ENCODE measurements at places on chromosomes 6 and 20.

GRCh38 chr6:40331545-40331944 lies 255.6 kb downstream of the LRFN2 start:
- H3K4me3 ChIP-seq, result no peak overlapping the region
- no peak for DNase-seq
- H3K27me3 ChIP-seq, result peaks cover 48% of the 10 kb centered on the region
- H3K36me3 ChIP-seq, result no peaks in the 10 kb centered on the region

DNA sequence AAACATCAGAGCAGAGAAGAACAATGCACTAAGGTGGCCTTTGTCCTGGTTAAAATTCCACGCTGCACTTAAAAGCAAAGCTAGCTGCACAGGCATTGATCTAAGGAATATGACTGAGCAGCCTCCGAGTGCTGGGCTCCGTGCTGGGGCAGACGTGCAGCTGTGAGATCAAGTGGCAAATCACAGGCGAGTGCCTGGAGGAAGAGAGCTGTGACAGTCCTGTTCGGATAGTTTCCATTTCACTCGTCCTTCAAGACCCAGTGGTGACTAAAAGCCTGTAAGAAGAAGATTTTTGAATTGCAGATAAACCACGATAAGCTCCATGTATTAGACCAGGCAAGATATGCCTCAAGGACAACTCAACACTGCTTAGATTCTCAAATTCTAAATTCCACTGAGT lies 247.9 kb downstream of the ANKRD60 start:
- no peaks in the 10 kb centered on the region for H3K4me1 ChIP-seq
- no peak for DNase-seq
- peaks cover 3% of the 10 kb centered on the region for H3K36me3 ChIP-seq
- peaks cover 30% of the 10 kb centered on the region for H3K27me3 ChIP-seq
- peak overlapping the region; percentile 39 for H3K27ac ChIP-seq

GRCh38 chr6:99426451-99426757 lies 1.3 kb upstream of the PNISR start:
- H3K27me3 ChIP-seq, result no peaks in the 10 kb centered on the region
- H3K27ac ChIP-seq, result peak overlapping the region; percentile 98
- peaks cover 37% of the 10 kb centered on the region for H3K4me1 ChIP-seq
- no peak for DNase-seq

DNA sequence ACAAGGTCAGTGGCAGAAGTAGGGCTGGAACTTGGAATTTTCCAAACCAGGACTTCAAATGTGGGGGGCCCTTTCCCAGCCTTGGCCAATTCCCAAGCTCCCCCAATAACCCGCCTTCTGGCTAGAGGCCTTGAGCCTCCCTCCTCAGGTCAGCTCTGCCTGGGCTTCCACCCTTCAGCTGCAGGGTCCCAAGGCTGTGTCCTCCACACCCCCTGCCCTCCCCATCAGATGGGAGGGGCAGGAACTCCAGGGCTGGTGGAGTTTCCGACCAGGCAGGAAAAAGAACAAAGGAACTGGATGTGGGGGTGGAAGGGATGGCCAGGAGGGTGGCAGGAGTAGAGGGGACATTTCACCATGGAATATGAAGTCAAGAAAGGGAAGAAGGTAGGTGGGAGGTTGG lies at the start of gene CCM2L:
Gene CCM2L (plus strand): TSS at position 338 of the 400 bp plus-strand sequence. CDS start 17 bp downstream, at position 355.
- no peak for DNase-seq
- no peak within 1 kb of the TSS for H3K27ac ChIP-seq
- H3K4me1 ChIP-seq, result peaks cover 4% of the 10 kb centered on the region
- H3K4me3 ChIP-seq, result no peak within 1 kb of the TSS
- no peaks in the 10 kb centered on the region for H3K36me3 ChIP-seq

DNA sequence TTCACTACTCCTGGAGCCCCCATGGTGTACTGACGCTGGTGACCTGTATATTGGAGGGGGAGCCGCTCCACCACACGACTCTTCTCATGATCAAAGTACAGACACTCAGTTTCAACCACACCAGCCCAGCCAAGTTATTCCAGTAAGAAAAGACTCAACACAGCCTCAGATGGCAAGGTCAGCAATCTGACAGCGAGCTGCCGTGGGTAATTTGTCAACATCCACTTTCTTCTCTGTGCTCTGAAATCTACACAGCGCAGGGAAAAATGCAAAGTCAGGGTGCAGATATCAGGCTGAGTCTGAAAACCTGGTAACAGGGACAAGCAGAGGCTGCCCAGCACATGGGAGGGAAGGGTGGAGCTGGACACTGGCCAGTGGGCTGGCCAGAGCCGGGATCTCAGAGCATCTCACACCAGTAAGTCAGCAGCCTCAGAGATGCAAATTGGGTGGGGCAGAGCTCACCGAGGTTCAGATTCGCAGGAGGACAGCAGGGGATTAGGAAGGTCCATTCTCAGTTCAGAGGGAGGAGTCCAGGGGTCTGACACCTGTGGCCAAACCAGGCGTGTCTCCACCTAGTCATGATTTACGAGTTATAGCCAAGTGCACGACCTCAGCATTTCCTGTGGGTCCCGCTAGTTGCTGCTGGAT lies 44.5 kb upstream of the RPS6KA2 start:
- H3K36me3 ChIP-seq, result peaks cover 6% of the 10 kb centered on the region
- no peak overlapping the region for H3K4me3 ChIP-seq
- H3K4me1 ChIP-seq, result peaks cover 10% of the 10 kb centered on the region
- peaks cover 34% of the 10 kb centered on the region for H3K27me3 ChIP-seq

GRCh38 chr6:10210052-10210451 lies 204.8 kb downstream of the TFAP2A start:
- H3K4me1 ChIP-seq, result no peaks in the 10 kb centered on the region
- DNase-seq, result no peak
- no peaks in the 10 kb centered on the region for H3K27me3 ChIP-seq
- H3K36me3 ChIP-seq, result no peaks in the 10 kb centered on the region

GRCh38 chr6:113208726-113209125 lies 648.4 kb upstream of the MARCKS start:
- H3K4me1 ChIP-seq, result no peaks in the 10 kb centered on the region
- no peak for DNase-seq
- no peaks in the 10 kb centered on the region for H3K27me3 ChIP-seq
- H3K36me3 ChIP-seq, result no peaks in the 10 kb centered on the region

- H3K4me1 ChIP-seq, result no peaks in the 10 kb centered on the region
- no peaks in the 10 kb centered on the region for H3K36me3 ChIP-seq
- DNase-seq, result no peak
- no peak overlapping the region for H3K4me3 ChIP-seq
Measured at GRCh38 chr20:62840244-62841197, 21.1 kb downstream of the TCFL5 start.

- H3K36me3 ChIP-seq, result peaks cover 5% of the 10 kb centered on the region
- peak overlapping the region; percentile 1 for H3K27ac ChIP-seq
- no peak for DNase-seq
- peaks cover 61% of the 10 kb centered on the region for H3K4me1 ChIP-seq
Measured at GRCh38 chr6:11370191-11371018, 137.9 kb upstream of the NEDD9 start.

GRCh38 chr20:10877342-10877741 lies 203.5 kb upstream of the JAG1 start:
- no peaks in the 10 kb centered on the region for H3K36me3 ChIP-seq
- DNase-seq, result no peak
- H3K27me3 ChIP-seq, result no peaks in the 10 kb centered on the region

DNA sequence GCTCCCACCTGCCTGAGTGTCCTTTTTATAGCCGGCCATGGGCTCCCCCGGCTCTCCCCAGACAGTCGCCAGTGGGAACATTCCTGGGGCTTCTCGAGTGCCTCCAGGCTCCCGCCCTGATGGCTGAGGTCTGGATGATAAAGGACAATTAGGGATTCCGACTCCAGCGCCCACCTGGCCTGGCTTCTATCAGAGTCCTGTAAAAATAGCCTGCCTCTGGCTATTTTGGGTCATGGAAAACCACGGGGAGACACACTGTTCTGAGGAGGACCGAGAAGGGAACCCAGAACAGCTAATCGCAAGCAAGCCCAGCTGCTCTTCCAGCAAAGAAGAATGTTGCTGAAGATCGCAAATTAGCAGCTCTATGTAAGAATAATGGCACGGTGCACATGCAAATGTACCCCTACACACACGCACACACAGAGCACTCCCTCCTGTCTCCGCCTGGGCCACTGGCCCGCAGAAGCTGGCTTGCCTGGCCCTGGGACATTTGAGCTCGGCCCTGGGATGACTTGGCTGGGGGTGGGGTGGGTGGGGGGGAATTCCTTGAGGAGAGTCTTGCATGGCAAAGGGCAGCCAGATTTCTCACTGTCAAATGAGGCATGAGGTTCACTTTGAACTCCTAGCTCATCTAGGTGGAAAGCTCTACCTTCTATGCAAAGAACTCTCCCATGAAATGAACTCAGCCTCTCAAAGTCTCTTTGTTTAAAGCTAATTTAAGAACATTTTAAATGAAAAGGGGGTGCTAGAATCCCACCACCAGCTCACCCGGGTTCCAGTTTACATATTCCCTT lies 55.3 kb downstream of the CTCFL start:
- no peak overlapping the region for H3K27ac ChIP-seq
- peaks cover 6% of the 10 kb centered on the region for H3K4me1 ChIP-seq
- H3K27me3 ChIP-seq, result peaks cover 6% of the 10 kb centered on the region
- DNase-seq, result no peak
- H3K36me3 ChIP-seq, result no peaks in the 10 kb centered on the region
- H3K4me3 ChIP-seq, result no peak overlapping the region

DNA sequence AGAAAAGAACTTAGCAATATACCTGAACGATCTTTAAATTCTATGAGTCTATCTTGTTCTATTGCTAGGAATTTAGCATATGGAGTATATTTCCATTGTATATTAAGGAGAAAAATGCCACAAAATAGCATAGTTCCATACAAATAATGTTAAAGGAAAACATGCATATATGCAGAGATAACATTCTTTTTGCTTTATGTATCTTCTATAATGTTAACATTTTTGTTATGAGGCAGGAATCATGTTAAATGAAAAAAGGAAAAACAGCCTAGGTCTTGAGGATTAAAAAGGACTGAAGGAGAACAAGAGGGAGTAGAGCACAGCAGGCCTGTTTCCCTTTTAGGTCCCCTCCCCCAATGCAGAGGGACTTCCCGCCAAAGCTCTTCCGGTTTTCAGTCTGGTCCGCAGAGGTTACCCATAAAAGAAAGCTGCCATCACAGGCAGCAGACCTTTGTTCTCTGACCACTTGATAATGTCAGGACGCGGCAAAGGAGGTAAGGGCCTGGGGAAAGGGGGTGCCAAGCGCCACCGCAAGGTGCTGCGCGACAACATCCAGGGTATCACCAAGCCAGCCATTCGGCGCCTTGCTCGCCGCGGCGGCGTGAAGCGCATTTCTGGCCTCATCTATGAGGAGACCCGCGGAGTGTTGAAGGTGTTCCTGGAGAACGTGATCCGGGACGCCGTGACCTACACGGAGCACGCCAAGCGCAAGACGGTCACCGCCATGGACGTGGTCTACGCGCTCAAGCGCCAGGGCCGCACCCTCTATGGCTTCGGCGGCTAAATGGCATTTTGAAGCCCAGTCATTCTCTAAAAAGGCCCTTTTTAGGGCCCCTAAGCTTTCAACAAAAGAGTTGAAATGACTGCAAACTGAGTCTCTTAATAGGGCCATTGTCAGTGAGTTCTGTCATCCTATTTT lies 108.4 kb upstream of the PRSS16 start:
- H3K36me3 ChIP-seq, result no peaks in the 10 kb centered on the region
- peak overlapping the region; percentile 98 for H3K27ac ChIP-seq
- peak overlapping the region; percentile 94 for H3K4me3 ChIP-seq

DNA sequence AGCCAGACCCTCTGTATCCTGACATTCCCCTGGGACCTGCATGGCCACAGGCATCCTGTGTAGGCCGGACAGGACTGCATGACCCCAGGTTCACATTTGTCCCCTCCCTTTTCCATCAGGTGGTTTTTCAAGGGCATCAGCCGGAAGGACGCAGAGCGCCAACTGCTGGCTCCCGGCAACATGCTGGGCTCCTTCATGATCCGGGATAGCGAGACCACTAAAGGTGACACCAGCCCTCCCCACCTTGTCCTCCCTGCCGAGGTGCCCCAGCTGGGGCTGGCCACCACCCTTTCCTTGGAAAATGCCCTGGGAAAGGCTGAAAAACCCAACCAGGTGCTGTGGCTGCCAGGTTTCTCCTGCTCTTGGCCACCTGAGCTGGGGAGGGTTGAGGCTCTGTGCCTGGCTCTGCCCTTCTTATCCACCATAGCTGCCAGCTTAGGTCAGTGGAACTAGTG lies 27.6 kb downstream of the HCK start:
- H3K36me3 ChIP-seq, result peaks cover 3% of the 10 kb centered on the region
- H3K4me1 ChIP-seq, result peaks cover 2% of the 10 kb centered on the region
- DNase-seq, result no peak

GRCh38 chr6:130113201-130113710 lies 94.9 kb downstream of the L3MBTL3 start:
- no peak overlapping the region for H3K4me3 ChIP-seq
- H3K27me3 ChIP-seq, result no peaks in the 10 kb centered on the region
- no peak overlapping the region for H3K27ac ChIP-seq
- DNase-seq, result no peak
- peaks cover 7% of the 10 kb centered on the region for H3K36me3 ChIP-seq
- peaks cover 7% of the 10 kb centered on the region for H3K4me1 ChIP-seq

DNA sequence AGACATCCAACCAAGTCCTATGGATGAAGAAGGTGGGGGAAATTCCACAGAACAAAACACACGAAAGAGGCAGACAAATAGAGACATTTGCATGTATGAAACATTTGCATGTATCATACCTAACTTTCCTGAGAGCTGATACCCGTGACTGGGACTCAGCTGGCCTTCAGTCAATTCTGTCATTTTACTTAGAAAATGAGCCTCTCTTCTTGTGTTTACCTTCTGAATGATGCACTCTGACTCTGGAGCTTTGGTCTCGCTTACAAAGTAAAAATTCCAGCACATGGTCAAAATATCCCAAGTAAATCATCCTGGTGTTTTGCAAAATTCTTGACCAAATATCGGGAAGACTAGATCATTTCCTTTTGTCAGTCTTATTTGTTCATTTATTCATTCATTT lies 46.9 kb downstream of the MMUT start:
- peaks cover 34% of the 10 kb centered on the region for H3K27me3 ChIP-seq
- DNase-seq, result no peak
- no peaks in the 10 kb centered on the region for H3K4me1 ChIP-seq
- no peak overlapping the region for H3K4me3 ChIP-seq

GRCh38 chr6:108200631-108201030 lies 34.8 kb downstream of the NR2E1 start:
- no peaks in the 10 kb centered on the region for H3K27me3 ChIP-seq
- H3K4me1 ChIP-seq, result no peaks in the 10 kb centered on the region
- DNase-seq, result no peak
- no peak overlapping the region for H3K27ac ChIP-seq

DNA sequence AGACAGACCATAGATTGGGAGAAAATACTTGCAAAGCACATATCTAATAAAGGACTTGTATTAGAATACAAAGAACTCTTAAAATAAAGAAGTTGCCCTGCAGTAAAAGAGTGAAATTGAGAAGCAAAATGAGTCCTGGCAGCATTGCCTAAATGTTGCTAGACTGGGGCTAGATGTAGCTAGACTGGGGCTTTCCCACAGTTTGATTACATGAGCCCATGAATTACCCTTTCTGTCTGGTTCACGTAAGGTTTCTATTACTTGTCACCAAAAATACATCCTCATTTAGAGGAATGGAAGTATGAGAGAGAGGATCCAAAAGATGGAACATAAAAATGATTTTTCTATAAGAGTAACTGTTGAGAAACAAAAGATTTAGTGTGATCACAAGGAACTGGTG lies 57.6 kb upstream of the CCDC28A start:
- no peak overlapping the region for H3K27ac ChIP-seq
- peaks cover 2% of the 10 kb centered on the region for H3K36me3 ChIP-seq
- peaks cover 31% of the 10 kb centered on the region for H3K27me3 ChIP-seq
- no peaks in the 10 kb centered on the region for H3K4me1 ChIP-seq

GRCh38 chr20:60024245-60024644 lies 66.0 kb downstream of the CDH26 start:
- peaks cover 2% of the 10 kb centered on the region for H3K36me3 ChIP-seq
- no peaks in the 10 kb centered on the region for H3K4me1 ChIP-seq
- H3K27ac ChIP-seq, result no peak overlapping the region
- H3K4me3 ChIP-seq, result no peak overlapping the region
- DNase-seq, result no peak
